ENCODE measurements at places on chromosomes 5 and 9.

DNA sequence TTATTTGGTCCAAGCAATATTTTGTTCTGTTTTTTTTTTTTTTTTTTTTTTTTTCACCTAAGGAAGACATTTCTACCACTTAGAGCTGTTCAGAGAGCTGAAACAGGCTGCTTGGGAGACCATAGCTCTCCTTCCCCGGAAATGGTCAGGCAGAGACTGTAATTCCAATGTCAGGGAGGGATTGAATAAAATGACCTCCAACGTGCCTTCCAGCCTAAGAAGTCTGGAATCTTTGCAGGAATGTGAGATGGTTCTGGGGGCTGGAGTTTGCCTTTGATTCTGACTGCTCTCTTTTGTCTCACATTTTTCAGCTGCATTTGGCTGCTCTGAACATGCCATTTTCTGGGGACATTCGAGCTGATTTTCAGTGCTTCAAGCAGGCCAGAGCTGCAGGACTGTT is 38.3 kb upstream of the TGFBR1 start:
- DNase-seq: no peak

DNA sequence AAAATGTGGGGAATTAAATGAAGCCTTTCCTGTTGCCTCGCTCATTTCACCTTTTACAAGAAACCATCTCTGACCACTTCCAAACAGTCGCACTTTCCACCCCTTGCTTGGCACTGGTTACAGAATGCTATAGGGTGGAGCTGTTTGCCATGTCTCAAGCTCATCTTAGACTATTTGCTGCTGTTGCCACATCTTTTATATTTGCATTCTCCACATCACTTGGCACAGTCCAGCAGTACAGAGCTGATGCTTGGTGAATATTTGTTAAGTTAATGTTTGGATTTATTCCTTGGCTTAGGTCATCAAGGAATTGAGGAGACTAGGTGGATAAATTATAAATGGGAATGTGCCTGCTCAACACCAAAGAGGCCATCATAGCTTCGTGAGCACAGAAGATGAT is 53.2 kb downstream of the GNA14 start:
- no peak for DNase-seq

DNA sequence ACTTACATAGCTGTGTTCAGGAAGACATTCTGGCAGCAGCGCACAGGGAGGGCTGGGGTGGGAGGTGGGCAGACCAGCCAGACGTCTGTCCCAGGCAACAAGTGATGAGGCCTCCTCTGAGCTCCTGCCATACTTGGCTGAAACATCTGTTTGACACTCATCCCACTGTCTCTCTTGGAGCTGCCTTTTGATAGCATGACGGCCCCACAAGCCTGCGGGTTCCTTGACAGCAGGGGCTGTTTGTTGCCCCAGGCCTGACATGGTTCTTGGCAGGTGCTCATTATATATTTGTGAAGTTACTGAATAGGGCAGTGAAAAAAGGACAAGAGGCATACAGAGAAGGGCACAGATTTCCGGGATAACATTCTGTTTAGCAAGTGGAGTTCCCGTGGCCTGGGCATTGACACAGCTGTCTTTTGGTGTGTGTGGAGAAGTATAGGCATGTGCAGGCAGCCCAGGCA is 22.2 kb upstream of the B4GALT1 start:
- no peak for DNase-seq

DNA sequence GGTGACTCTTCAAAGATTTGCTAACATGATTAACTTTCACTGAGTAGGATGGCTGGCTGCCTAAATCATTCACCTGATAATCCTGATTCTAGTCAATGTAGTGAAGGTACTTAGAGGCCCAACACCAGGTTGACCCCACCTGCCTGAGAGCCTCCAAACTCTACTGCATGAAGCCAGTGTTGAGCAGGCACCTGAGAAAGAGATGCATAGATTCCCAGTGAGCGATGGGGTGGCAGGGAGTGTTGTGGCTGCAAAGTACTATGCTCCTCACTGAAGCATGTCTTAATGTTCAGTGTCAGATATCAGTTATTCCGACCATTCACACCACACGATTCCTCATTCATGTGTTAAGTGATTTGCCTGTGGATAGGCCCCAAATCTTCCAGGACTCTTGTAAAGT is 804.4 kb downstream of the TLE4 start:
- DNase-seq: no peak
